ENCODE measurements at places on chromosomes 3 and 15.
A peak's percentile ranks its signal among the peaks of the same experiment; 100 is the strongest.

- no peak for DNase-seq
Observed at GRCh38 chr3:65550137-65550536, 488.6 kb downstream of the MAGI1 start.

GRCh38 chr3:27713078-27713423 is 9.1 kb downstream of the EOMES start:
- DNase-seq = no peak

GRCh38 chr3:10328460-10329071 is 7.7 kb upstream of the SEC13 start:
- DNase-seq = no peak

GRCh38 chr3:189677667-189678066 is 46.5 kb downstream of the TP63 start:
- DNase-seq = no peak

- DNase-seq = no peak
Observed at GRCh38 chr15:74251131-74251811, 15.1 kb downstream of the CCDC33 start.

- no peak for DNase-seq
Observed at GRCh38 chr15:45199136-45199810, 11.5 kb upstream of the SHF start.

GRCh38 chr3:47522082-47522987 is 8.8 kb upstream of the ELP6 start:
- DNase-seq = peak; percentile 43

DNA sequence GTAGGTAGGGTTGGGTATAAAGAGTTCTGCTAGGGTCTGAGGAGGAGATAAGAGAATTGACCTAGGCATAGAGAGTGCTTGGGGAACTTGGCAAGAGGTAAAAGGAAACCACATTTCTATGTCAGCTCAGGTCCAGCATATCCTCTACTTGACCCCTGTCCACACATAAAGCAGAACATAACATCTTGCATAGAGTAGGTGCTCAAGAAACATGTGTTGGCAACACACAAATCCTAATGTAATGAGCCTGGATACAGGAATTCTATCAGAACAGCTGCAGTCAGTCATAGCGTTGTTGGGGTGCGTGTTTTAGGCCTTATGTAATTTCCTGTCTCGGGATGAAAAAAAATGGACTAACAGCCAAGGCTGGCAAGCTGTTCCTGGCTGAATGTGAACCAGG is 35.0 kb upstream of the PLCL2 start:
- DNase-seq = no peak
